ENCODE measurements at places on chromosomes 12 and 14. TPM values are rescaled to one million over a fixed set of nuclear protein-coding genes. Genes with fewer than 3 reads are reported as not detected.

Gene DPPA3
- total RNA-seq, result not detected

Gene SMCO2
- not detected for total RNA-seq

Gene RAD51AP1
- total RNA-seq, result 1.1 TPM

Gene HOXC9
- 7.6 TPM for total RNA-seq

Gene CCDC196
- not detected for total RNA-seq

Gene DAO
- not detected for total RNA-seq

Gene LPAR5
- total RNA-seq, result 3.4 TPM

Gene KCNK10
- not detected for total RNA-seq

All from subcutaneous adipose tissue (tissue), 4 donors.